ENCODE measurements at places on chromosomes 4 and X.

GRCh38 chr4:25367004-25367621 lies 9.9 kb upstream of the ANAPC4 start:
- no peak for DNase-seq

- DNase-seq: no peak
Observed at GRCh38 chr4:18641334-18641733, 619.8 kb upstream of the LCORL start.

DNA sequence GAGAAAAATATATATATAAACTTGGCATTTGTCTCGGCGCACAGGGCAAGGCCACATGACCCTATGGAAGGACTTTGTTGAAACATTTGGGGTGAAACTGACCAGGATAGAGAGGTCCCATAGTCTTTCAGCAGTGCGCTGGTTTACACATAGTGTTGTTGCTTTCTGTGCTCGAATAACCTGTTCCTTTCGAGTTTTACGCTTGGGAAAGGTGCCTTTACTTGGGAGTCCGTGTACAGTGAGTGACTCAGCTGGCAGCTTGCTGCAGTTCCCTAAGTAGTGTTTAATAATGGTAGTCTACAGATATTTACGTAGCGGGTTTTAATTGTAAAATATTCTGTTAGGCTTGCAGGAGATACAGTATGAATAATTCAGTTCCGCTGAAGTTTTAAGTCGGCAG lies 578 bp downstream of the APOOL start:
- DNase-seq: no peak

DNA sequence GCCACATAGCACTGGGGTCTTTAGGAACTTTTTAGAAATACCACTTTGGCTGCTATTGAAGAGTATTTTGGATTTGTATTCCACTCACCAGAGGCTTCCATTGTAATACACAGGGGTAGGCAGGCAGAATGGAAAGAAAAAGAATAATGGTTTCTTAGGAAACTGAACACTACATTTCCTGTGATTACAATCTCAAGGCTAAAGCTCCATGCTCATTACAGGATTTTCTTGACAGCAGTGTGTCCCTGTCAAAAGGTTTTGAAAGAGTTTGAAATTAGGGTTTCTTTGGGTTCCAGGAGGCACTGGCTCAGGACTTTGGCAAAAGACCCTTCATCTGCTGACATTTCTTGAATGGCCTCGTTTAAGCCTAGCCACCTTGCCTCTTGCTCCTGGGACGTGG lies 74.8 kb upstream of the STIM2 start:
- no peak for DNase-seq

Data from 8988T (cell line).